HuH-7.5 (cell line): ENCODE measurements at places on chromosomes 16 and 17.

DNA sequence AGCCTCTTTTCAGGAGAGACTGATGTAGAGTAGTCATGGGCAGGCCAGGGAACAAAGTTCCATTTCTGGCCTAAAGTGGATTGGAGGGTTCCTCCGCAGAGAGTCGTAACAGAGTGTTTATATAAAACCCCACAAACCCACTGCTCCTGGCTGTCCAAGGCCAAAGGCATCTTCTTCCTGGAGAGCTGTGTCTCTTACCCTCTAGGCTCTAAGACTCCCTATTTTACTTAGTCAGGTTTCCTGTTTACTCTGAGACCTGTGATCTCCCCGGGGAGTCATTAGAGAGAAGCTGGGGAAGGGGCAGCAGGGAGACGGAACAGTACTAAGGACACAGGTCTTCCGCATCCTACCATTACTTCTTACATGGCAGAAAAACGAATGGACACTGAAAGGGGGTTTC is 69.5 kb downstream of the HIC1 start:
- no peak for DNase-seq

- no peak for DNase-seq
These were observed 32.8 kb downstream of the ARSG start for GRCh38 chr17:68324114-68324513.

DNA sequence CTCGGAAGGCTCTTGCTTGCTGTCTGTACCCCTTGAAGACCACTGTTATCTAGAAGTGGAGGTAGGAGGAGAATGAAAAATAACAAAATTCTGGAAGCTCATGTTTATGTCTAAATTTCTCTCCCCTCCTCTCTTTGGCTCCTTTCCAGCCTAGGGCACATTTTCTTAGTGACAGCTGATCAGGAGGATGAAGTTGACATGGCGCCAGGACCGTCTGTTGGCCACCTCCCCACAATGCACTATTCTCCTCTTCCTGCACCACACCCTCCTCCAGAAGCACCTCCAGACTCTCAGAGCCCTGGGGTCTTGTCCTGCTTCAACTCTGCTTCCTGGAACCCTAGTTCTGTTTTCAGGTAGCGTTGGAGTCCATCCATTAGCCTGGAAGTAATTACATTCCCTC is 25.5 kb upstream of the SSTR2 start:
- DNase-seq, result no peak

GRCh38 chr17:68820476-68820824 is 134.7 kb downstream of the ABCA8 start:
- DNase-seq, result no peak

GRCh38 chr16:27826893-27827289 is 236.6 kb downstream of the GSG1L start:
- DNase-seq, result no peak

- DNase-seq, result no peak
These were observed 30.5 kb downstream of the HS3ST3B1 start for GRCh38 chr17:14331225-14331981.

- DNase-seq, result no peak
These were observed 12.5 kb upstream of the DPEP1 start for GRCh38 chr16:89600956-89601355.

DNA sequence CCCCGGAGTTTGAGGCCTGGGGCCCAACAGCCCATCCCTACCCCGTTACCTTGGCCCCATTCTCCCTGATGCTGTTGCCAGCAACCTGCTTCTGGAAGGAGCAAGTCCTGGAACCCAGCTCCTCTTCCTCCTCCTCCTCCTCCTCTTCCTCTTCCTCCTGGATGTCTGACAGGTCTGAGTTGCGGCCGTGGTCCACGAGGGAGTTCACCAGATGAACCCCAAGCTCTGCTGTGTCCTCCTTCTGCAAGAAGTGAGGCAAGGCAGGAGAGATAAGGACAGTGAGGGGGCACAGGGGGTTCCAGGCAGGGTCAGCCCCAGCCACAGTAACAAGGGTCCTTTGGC is 18.7 kb downstream of the TSPOAP1 start:
- DNase-seq, result no peak

DNA sequence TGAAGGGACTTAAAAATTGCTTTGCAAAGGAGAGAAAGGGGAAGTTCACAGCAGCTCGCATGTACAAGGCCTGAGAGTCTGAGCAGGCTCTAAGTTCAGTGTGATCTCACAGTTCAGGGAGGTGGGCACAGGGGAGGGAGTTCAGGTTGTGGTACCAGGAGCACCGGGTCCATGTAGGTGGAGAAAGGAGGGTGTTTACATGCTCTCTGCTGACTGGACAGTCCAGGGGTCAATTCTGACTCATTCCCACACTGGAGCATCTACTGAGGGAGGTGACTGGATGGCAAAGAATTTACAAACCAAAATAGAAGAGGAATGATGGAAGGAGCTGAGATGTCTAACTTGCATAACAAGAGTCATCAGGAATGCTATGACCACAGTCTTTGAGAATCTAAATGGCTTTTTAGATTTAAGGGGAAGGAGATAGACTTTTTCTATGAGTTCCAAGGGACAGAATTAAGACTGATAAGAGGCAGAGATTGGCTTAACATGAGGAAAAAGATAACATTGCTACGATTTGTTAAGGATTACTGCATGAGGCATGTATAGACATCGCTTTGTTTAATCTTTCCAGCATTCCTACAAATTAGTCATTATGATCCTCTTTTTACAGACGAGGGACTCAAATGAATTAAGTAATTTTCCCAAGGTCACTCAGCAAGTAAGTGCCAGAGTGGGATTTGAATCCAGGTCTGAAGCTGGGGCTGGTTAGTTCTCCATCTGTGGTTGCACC is 29.9 kb downstream of the MIS12 start:
- DNase-seq, result no peak
